ENCODE measurements at places on chromosomes 6 and 20.

DNA sequence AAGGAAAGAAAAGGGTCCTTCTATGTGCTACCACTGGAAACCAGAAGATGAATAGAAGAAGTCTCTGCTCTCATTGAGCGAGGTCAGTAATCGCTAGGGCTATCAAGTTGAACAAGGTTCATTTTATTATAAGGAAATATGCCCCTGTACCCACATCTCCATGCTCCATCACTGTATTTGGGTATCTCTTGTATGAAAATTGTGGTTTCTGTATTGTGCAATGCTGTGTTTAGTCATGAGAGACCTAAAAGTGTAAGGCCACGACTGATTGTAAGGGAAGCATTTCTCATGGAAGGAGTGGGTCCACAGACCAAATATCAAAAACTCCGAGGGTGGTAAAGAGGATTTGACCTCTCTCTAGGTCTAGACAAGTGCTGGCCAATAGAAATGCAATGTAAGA, 3.6 kb upstream of the HS3ST5 start:
- DNase-seq: no peak

DNA sequence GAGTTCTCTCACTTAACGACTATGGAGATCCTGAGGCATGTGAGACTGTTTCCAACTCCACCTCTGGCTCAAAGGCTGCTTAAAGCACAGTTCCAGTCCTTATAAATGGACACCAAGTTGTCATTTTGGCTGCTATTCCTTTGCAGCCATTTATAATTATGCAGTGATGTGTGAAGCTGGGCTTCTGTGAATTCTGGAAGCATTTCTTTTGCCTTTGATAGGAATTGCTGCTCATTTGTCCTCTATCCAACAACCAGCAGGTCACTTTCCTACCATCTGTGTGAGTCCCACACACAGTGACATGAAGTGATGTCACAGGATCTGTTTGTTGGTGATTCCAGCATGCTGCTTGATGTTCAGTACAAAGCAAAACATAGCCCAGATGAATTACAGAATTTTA, 28.5 kb upstream of the EFHC1 start:
- DNase-seq: no peak

DNA sequence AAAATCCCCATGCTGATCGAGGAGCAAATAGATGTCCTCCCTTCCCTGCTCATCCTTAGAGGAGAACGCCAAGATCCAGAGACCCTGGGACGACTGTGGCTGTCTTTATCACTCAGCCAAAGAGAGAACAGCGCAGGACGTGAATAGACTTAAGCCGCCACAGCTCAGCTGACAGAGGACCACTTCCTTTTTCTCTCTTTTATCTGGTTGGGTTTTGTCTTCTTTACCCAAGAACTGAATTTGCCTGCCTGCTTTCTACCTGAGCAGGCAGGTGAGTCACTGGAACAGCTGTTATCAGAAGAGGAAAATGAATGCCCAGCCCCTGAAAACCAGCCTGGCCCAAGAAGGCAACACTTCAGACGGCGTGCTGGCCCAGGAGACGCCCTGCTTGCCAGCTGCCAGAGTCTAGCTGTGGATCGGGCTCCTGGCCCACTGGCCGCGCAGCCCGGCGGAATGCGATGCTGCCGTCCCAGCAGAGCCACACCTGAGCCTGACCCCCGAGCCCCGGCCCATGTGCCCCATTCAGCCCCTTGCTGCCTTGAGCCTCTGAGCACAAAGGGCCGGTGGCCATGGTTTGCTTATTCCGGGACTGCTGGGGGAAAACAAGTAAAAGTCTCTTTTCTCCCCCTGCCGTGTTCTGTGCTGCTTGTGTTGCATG, 82.1 kb downstream of the TCP11 start:
- DNase-seq: no peak

DNA sequence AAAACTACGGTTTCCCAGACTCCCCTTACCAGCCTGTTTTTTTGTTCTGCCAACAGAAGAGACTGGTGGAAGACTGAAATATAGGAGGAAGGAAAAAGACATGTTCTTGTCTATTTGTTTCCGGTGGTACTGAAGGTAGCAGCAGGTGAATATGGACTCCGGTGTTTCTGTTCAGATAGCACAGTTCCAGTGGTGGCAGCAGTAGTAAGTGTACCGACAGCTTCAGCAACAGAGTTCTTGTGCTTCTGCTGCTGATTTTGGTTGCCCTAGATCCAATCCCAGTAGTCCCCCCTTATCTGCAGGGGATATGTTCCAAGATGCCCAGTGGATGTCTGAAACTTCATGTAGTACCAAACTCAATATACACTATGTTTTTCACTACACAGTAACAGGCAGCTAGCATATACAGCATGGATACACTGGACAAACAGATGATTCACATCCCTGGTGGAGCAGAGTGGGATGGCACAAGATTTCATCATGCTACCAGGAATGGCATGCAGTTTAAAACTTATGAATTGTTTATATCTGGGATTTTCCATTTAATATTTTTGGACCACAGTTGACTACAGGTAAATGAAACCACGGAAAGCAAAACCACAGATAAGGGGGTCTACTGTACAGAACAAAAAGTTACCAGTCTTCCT, 301.8 kb downstream of the BTBD9 start:
- DNase-seq: peak; percentile 92

- peak; percentile 78 for DNase-seq
Observed at GRCh38 chr6:44234101-44235025, 11.0 kb downstream of the SLC29A1 start.

GRCh38 chr20:1891263-1892118, 3.7 kb upstream of the SIRPA start:
- DNase-seq: no peak

- no peak for DNase-seq
Observed at GRCh38 chr20:44395461-44396340, 40.2 kb downstream of the HNF4A start.

GRCh38 chr6:89324304-89324703, 9.2 kb upstream of the GABRR2 start:
- DNase-seq: no peak

DNA sequence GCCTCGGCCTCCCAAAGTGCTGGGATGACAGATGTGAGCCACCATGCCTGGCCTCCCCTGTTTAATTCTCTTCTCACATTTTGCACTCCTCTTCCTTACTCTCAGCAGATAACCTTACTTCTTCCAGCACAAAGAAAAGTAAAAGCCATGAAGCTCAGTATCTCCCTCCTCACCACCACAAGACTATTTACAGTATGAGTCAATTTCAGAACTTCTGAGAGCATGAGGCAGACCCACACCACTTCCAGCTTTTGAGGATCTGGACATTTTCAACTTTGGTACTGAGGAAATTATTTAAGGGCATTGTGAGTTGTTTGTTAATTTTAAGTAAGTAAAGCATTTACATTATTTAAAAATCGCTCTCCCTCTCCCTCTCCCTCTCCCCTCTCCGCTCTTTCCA, 8.0 kb upstream of the SNX3 start:
- no peak for DNase-seq

DNA sequence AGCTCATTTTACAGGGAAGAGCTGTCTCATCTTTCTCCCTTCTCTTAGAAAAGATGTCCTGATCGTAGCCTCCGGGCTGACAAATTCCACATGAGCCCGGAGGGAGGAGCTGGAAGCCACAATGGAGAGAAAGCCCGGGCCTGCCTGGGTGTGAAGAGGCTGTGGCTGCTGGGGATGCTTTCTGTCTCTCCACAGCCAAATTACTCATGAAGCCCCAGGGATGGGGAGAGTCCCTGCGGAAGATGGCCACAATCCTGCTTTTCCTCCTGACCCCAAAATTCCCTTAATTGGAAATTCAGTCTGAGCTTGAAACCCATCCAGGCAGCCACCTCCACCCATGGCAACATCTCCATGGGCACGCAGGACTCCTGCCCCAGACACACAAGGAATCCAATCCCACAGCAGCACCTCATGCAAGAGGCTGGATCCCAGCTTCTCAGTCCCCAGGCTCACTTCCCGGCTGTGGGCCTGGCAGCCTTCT, 32.4 kb downstream of the JPH2 start:
- peak; percentile 71 for DNase-seq
